NCI-H460 (cell line): ENCODE measurements at places on chromosomes 2 and 18.

DNA sequence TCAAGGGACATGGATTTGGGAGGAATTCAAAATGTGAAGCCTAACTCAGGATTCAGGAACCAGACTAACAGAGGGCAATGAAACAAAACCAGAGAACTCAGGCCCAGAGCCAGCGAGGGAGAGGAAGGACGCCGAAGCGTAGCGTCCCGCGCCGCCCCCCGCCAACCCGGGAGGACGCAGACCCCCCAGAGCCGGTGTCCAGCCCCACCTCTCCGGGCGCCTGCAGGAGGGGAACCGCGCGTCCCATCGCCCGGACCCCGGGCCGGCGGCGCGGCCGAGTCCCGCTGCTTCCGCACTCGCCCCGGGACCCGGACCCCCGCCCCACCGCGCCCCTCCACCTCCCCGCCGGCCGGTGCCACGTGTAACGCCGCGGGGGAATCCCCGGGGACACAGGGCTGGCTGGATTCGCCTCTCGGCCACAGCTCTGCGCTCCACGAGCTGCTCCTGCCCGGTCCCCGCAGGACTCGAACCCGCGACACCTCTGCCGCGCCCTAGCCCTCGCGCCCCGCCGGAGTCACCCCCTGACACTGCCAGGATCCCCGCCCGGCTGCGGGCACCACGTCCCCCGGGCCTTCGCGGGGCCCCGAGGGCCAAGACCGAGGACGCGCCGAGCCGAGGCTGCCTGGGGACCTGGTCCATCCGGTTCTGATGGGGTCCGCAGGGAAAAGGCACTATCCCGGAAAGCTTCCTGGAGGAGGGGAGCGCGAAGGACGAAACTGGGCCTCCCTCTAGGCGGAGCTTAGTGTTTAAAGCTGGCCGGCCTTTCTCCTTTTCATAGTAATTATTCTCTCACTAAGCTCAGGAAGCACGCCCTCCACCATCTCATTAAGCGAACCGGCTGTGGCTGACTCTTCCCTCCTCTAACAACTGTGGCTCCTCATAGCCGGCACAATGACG is 40.4 kb upstream of the FAM124B start:
- DNase-seq: no peak

DNA sequence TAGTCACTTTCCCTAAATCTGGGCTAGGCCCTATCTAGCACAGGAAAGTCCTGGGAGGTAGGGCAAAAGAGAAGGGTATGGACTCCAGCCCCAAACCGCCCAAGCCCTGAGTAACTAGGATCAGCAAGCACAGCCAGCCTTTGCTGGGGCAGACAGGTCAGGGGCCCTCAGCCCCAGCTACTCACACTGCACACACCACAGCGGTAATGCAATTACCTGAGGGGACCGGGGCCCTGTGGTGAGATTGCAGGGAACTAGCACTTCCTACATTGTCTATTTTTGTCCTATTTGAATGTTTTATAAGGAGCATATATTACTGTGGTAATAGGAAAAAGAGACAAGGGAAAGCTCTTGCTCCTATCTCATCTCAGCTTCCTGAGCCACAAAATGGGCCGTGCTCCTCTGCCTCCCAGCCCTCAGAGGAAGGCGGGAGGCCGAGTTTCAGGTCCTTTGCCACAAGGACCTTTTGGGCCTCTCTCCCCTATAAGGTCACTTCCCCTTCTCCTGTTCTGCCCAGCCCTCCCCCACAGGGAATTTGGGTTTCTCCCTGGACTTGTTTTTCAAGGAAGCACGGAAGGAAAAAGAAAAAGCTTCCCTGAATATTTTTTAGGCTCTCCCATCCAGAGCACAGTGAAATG is 20.5 kb downstream of the RAB11FIP5 start:
- DNase-seq: no peak

DNA sequence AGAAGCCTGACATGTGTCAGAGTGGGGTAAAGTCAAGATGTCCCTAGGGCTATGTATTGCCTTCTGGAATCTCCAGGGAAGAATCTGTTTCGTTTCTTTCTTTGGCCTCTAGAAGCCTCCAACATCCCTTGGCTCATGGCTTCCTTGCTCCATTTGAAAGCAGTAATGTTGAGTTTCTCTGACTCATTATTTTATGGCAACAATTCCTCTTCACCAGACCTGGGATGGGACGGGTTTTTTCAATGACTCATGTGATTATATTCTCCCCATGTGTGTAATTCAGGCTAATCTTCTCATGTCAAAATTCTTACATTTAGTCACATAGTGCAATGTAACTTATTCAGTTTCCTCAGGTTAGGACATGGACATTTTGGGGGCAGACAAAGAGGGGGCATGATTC is 1038.6 kb downstream of the CBLN2 start:
- no peak for DNase-seq

- no peak for DNase-seq
These were observed 10.8 kb downstream of the INPP1 start for GRCh38 chr2:190354003-190354690.

DNA sequence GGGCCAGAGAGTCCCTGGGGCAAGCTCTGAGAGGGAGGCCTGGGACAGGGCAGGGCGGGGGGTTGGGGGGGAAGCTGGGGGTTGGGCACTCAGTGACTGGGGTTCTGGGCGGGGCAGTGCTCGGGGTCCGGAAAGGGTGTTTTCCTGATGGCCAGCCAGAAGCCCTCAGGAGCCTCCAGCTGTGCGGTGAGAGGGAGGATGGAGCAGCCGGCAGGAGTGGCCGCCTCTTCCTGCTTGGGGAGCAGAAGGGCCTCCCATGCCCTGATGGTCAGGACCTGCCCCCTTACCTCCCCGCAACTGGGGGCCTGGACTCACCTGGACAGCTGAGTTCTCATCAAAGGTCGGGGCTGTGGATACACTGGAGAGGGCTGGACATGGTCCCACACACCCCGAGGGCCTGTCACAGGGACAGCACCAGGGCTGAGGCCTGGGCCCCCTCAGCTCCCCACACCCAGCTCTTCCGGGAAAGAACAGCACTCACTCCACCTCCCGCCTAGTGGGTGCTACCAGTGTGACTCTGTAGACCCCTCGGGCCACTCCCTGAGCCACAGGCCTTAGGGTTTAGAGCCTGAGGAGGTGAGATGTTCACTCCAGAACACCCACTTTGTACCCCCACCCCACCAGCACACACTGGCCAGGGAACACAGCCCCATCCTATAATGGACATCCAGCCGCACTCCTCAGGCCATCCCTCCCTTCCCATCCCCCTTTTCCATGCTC is 6.7 kb downstream of the SFTPB start:
- DNase-seq: no peak

DNA sequence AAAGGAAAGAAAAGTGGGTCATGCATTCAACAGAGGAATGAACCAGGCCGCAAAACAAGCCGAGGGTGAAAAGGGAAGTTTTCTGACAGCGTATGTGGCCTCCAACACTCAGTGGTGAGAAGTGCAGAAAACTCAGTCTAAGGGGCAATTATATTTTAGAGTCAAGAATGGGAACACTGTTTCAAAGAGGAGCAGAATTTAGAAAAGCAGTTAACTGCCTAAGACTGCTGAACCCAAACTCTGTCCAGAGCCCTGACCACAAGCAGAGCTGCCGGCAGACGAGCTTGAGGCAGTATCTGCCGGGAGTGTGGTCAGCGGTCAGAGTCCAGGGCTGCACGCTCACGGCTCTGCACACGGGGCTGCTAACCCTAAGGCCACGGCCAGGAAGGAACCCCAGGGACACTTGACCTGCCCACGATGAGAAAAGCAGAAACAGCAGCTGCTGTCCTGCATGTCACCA is 347.0 kb upstream of the ID2 start:
- no peak for DNase-seq

DNA sequence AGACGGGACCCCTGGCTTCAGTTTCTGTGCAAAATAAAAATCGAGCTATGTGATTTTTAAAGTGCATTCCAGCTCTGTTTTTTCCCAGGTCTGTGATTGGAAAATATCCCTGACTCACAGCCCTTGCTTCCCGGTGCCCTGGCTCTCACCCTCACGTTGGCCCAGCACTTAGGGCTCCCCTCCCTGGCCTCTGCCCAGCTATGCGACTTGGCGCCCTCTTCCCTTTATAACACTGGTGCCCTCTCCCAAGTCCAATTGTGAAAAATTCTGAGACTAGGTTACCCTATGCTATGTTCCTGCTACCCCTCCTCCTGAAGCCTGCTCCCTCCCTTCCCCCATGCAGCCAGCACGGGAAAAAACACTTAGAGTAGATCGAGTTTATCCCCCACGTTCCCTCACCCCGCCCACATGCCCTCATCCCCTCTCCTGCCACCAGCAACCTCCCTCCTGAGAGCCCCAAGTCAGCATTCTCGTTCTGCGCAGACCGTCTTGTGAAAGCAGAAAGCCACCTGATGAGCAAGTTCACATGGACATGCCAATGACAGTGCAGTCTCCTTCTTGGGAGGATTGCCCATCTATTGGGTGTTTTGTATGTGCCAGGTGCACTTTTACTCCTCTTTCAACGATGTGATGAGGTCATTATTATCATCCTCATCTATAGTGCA is 228.8 kb downstream of the VAPA start:
- no peak for DNase-seq

GRCh38 chr2:46540496-46541331 is 61.3 kb downstream of the TMEM247 start:
- peak; percentile 60 for DNase-seq

DNA sequence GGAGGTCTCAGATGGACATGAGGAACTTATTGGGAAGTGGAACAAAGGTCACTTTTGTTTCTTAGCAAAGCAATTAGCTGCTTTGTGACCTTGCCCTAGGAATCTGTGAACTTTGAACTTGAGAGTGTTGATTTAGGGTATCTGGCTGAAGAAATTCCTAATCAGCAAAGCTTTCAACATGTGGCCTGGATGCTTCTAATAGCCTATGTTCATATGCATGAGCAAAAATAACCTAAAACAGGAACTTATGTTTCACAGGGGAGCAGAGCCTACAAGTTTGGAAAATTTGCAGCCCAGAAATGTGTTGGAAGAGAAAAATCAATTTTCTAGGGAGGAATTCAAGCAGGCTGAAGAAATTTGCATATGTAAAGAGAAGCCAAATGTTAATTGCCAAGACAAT is 405.8 kb upstream of the SALL3 start:
- DNase-seq: no peak

GRCh38 chr2:85753035-85753524 is 711 bp upstream of the ATOH8 start:
- no peak for DNase-seq

- DNase-seq: no peak
These were observed 742 bp downstream of the PXDN start for GRCh38 chr2:1743396-1744150.

GRCh38 chr18:29616867-29617266 is 1425.7 kb downstream of the DSC3 start:
- no peak for DNase-seq

GRCh38 chr18:2897448-2898185 is 50.8 kb downstream of the EMILIN2 start:
- DNase-seq: no peak

DNA sequence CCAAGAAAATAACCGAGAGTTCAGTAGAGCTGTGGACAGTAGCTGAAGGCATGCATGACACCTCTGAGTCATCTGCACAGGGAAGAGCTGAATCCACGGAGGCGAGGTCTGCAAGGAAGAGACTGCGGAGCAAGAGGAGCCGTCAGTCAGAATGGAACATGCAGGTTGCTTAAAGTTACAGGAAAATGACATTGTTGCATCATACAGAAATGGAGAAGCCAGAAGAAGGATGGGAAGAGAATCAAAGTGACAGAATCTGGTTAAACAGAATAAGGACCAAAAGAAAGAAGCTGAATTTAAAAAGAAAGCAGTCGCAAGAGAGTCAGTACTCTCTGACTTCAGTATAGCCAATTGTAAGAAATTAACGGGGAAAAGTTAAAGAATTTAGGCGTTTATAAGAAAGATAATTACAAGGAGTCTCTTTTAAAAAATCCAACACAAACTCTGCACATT is 533.8 kb downstream of the ADCYAP1 start:
- DNase-seq: peak; percentile 14

- no peak for DNase-seq
These were observed 29.9 kb upstream of the RUFY4 start for GRCh38 chr2:218039171-218039570.

DNA sequence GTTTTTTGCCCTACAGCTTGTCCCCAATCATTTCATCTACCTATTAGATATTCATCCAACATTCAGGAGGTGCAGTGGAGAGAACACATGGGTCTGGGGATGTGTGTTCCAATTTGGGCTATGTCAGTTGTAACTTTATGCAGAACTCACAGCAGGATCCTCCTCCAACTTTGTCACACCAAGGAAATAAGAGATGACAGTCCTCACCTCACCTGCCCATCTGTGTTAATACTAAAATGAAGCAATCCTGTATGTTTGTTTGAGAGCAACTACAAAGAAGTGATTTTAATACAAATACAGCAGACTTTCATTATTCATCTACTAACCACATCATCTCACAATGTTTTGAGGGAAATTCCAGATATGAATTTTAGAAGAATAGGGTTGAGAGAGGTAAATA is 126.7 kb downstream of the ARHGAP15 start:
- no peak for DNase-seq
